ENCODE measurements at places on chromosomes 6 and 20.

GRCh38 chr6:12369781-12370262, 79.7 kb downstream of the EDN1 start:
- no peak overlapping the region for H3K4me3 ChIP-seq
- no peaks in the 10 kb centered on the region for H3K36me3 ChIP-seq
- no peaks in the 10 kb centered on the region for H3K4me1 ChIP-seq

- H3K36me3 ChIP-seq = no peaks in the 10 kb centered on the region
- no peak overlapping the region for H3K27ac ChIP-seq
- H3K27me3 ChIP-seq = no peaks in the 10 kb centered on the region
- DNase-seq = no peak
- H3K4me3 ChIP-seq = no peak overlapping the region
- H3K4me1 ChIP-seq = no peaks in the 10 kb centered on the region
Measured at GRCh38 chr20:14197097-14197496, 140.3 kb downstream of the FLRT3 start.

- no peak for DNase-seq
- H3K4me1 ChIP-seq = peaks cover 25% of the 10 kb centered on the region
- peaks cover 7% of the 10 kb centered on the region for H3K36me3 ChIP-seq
Measured at GRCh38 chr6:36884610-36885009, 1.1 kb upstream of the C6orf89 start.

DNA sequence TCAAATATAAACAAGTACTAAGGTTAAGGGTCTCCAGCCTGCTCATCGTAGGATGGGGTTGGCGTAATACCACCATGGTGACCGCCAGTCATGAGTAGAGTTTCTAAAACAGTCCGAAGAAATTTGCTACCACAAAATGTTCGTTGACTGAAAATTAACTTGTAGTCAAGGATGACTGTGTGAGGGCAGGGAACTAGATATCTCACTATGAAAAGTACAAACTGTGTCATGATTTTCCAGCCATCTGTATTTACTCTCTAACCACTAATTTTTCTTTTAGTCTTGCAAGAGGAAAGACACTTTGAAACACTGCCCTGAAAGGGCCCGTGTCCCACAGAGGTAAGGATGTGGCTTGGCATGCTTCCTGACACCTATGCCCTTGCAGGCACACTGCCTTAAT, 99.7 kb downstream of the IRF4 start:
- H3K27ac ChIP-seq = peak overlapping the region; percentile 99
- peaks cover 77% of the 10 kb centered on the region for H3K4me1 ChIP-seq
- H3K27me3 ChIP-seq = no peaks in the 10 kb centered on the region
- H3K36me3 ChIP-seq = peaks cover 36% of the 10 kb centered on the region

GRCh38 chr6:70894001-70894400, 62.9 kb downstream of the B3GAT2 start:
- no peaks in the 10 kb centered on the region for H3K27me3 ChIP-seq
- no peak overlapping the region for H3K4me3 ChIP-seq
- no peaks in the 10 kb centered on the region for H3K4me1 ChIP-seq

DNA sequence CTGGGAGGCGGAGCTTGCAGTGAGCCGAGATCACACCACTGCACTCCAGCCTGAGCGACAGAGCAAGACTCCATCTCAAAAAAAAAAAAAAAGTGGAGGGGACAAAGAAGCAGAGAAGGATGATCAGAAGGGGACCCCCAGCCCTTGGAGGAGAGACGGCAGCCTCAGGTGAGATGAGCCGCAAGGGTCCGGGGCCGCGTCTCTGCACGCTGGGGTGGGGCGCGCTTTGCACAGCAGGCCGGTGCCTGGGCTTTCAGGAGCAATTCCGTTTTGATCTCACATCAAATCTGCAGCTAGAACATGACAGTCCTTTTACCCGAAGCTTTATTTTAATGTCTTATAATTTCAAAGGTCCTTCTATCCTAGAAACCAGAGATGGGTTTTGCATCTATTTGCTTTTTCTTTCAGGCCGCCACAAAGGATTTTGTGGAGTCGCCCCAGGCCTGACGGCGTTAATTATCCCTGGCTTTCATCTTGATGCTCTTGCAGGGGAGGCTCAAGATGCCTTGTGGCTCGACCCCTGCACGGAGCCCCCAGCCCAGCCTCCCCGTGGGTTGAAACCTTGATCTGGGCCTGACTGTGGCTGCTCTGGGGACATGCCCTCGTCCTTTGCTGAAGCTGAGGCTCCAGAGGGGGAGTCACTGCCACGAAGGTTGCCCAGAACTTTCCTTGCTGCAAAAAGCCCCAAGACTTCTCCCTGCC, 17.3 kb downstream of the HRH3 start:
- no peaks in the 10 kb centered on the region for H3K27me3 ChIP-seq
- H3K36me3 ChIP-seq = peaks cover 30% of the 10 kb centered on the region
- no peak for DNase-seq
- no peaks in the 10 kb centered on the region for H3K4me1 ChIP-seq
- H3K4me3 ChIP-seq = no peak overlapping the region
- H3K27ac ChIP-seq = no peak overlapping the region

DNA sequence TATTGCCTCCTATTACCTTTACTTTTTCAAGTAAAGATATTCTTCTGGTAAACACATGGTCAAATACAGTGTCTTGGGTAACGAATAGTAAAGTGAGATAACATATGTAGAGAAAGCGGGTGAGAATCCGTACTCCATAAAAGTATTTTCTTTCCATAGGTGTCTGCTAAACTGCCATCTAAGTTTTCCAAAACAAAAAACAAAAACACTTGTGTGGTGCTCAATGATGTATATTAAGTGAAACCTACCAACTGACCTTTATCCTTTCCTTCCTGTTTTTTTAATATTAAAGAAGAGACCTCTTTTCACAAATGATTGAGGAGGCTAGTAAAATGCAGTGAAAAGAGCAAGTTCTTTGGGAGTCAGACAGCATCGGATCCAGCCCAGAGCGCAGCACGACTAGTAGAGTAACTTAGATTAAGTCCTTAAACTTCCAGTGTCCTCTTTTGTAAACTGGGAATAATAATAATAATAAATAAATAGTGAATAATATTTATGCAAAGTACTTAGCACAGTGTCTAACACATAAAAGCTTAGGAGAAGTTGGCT, 437 bp upstream of the CDKAL1 start:
- H3K36me3 ChIP-seq = peaks cover 13% of the 10 kb centered on the region
- DNase-seq = no peak
- peaks cover 44% of the 10 kb centered on the region for H3K4me1 ChIP-seq
- H3K4me3 ChIP-seq = peak overlapping the region; percentile 97
- H3K27me3 ChIP-seq = peaks cover 2% of the 10 kb centered on the region

DNA sequence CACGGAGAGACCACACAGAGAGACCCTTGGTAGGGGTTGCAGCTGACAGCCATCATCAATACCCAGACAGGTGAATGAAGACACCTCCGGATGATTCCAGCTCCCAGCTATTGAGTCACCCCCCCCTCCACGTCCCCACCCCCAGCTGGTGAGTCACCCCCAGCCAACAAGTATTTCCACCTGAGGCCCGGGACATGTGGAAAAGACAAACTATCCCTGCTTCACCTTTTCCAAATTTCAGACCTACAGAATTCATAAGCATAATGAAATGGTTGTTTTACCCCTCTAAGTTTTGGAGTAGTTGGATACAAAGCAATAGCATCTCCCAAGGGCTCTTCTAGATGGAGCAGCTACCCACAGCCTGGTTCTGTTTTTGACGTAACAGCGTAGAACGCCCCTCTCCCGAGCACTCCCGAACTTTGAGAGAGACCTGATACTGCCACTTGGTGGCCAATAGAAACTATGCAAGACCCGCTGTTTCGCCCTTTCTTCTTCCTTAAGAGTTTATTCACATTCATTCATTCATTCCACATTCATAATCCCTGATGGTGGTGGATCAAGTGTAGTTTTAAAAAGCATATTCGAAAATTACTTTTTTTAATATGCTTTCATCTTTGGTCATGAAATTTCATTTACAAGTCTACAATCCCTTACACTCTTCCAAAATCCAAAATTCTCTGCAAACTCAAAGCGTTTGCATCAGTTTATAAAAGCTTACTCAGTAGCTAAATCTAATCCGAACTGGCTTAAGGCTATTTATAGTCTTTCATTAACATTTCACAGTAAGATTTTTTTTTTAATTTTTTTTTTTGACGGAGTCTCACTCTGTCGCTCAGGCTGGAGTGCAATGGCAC, 15.1 kb upstream of the PPP1R16B start:
- peak; percentile 20 for DNase-seq
- no peak overlapping the region for H3K27ac ChIP-seq
- H3K4me1 ChIP-seq = peaks cover 7% of the 10 kb centered on the region
- H3K36me3 ChIP-seq = no peaks in the 10 kb centered on the region

DNA sequence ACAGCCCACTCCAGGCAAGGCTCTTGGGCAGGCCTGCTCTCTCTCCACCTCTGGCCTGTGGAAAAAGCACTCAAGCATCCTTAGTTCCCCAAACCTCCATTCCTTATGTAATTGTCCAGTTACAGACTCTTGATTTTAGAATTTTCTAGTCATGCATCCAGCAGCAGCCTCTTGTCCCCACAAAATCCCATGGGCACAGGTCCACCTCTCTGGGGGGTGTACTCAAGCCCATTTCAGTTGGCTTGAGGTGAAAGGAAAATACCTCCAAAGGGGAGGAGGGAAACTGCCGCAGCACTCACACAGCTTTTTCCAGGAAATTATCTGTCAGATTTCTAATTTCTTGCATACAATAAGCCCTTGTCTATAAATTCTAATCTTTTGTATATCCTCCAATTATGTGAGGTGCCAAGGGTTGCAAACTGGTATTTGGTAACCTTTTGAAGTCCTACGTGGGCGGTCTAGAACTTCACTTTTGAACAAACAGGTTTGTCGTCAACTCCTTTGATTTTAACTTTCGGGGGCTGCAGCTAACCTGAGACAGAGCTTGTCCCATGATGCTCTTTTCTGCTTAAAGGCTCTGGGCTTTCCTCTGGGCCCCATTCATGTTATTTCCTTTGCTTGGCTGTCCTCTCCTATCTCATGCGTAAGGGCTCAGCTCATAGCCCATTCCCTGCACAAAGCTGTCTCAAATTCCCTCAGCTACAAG, 104.7 kb upstream of the CEP85L start:
- no peak overlapping the region for H3K4me3 ChIP-seq
- H3K27ac ChIP-seq = no peak overlapping the region
- no peak for DNase-seq
- H3K4me1 ChIP-seq = peaks cover 4% of the 10 kb centered on the region
- peaks cover 5% of the 10 kb centered on the region for H3K27me3 ChIP-seq

GRCh38 chr6:30747300-30747687, 2.9 kb upstream of the IER3 start:
- no peaks in the 10 kb centered on the region for H3K27me3 ChIP-seq
- H3K4me3 ChIP-seq = no peak overlapping the region
- no peak for DNase-seq
- peaks cover 25% of the 10 kb centered on the region for H3K4me1 ChIP-seq
- peaks cover 3% of the 10 kb centered on the region for H3K36me3 ChIP-seq

DNA sequence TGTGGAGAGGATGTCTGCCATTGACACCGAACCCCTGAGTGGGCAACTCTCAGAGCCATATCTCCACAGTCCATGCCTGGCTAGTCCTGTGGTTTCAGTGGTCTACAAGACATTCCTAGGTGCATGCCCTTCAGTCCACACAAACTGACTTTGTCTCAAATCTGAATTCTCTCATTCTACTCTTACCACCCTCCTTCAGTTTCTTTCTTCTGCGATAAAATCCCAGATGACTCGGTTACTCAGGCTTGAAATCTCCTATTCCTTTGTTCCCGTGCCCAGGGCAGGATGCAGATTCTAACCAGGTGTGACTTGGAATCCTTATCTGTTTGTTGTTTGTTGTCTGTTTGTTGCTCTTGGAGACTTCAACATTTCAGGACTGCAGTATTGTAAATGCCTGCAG, 9.3 kb downstream of the CDS2 start:
- H3K36me3 ChIP-seq = peaks cover 6% of the 10 kb centered on the region
- no peak overlapping the region for H3K4me3 ChIP-seq
- H3K4me1 ChIP-seq = peaks cover 5% of the 10 kb centered on the region
- no peaks in the 10 kb centered on the region for H3K27me3 ChIP-seq
- no peak for DNase-seq
- no peak overlapping the region for H3K27ac ChIP-seq

DNA sequence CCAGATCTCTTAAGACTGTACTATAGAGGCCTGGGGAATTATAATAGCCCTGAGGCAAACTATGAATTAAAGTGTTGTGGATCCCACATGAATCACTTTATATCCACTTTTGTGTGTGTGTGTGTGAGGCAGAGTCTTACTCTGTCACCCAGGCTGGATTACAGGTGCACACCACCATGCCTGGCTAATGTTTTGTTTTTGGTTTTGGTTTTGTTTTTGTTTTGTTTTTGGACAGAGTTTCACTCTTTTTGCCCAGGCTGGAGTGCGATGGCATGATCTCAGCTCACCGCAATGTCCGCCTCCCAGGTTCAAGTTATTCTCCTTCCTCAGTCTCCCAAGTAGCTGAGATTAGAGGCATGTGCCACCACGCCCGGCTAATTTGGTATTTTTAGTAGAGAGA, 32.2 kb upstream of the MICB start:
- no peaks in the 10 kb centered on the region for H3K27me3 ChIP-seq
- H3K4me3 ChIP-seq = peak overlapping the region; percentile 100
- DNase-seq = no peak
- peak overlapping the region; percentile 54 for H3K27ac ChIP-seq
- peaks cover 60% of the 10 kb centered on the region for H3K4me1 ChIP-seq

GRCh38 chr6:124028117-124028516, 224.5 kb downstream of the NKAIN2 start:
- no peak overlapping the region for H3K27ac ChIP-seq
- no peak for DNase-seq
- no peaks in the 10 kb centered on the region for H3K4me1 ChIP-seq
- no peak overlapping the region for H3K4me3 ChIP-seq
- H3K27me3 ChIP-seq = no peaks in the 10 kb centered on the region
- no peaks in the 10 kb centered on the region for H3K36me3 ChIP-seq

- no peak overlapping the region for H3K4me3 ChIP-seq
- no peak overlapping the region for H3K27ac ChIP-seq
- H3K4me1 ChIP-seq = no peaks in the 10 kb centered on the region
- H3K27me3 ChIP-seq = peaks cover 65% of the 10 kb centered on the region
- peak; percentile 19 for DNase-seq
- no peaks in the 10 kb centered on the region for H3K36me3 ChIP-seq
Measured at GRCh38 chr6:101396548-101397173, 3.2 kb downstream of the GRIK2 start.

Data from T-helper 2 cell treated with Interferon-gamma antibody and Interleukin-4, amounts not matched to agents 5 μg/mL and 100 μg/mL, for 36 hours (primary cell).